ENCODE measurements at places on chromosomes 7 and 10. TPM values are rescaled to one million over a fixed set of nuclear protein-coding genes. Genes with fewer than 3 reads are reported as not detected.

GRCh38 chr7:104541897-104542296 is 213.5 kb downstream of the LHFPL3 start:
- no peak overlapping the region for H3K4me3 ChIP-seq
- no peak for DNase-seq
- no peaks in the 10 kb centered on the region for H3K4me1 ChIP-seq
- no peaks in the 10 kb centered on the region for H3K36me3 ChIP-seq
- H3K27me3 ChIP-seq: no peaks in the 10 kb centered on the region
- H3K27ac ChIP-seq: no peak overlapping the region

- H3K27ac ChIP-seq: peak overlapping the region; percentile 80
- H3K36me3 ChIP-seq: peaks cover 11% of the 10 kb centered on the region
- H3K27me3 ChIP-seq: no peaks in the 10 kb centered on the region
- H3K4me3 ChIP-seq: no peak overlapping the region
These were observed 94.0 kb downstream of the NPSR1 start for GRCh38 chr7:34751725-34752643.

- H3K36me3 ChIP-seq: no peaks in the 10 kb centered on the region
- no peak overlapping the region for H3K27ac ChIP-seq
- no peak overlapping the region for H3K4me3 ChIP-seq
- H3K27me3 ChIP-seq: no peaks in the 10 kb centered on the region
- peaks cover 39% of the 10 kb centered on the region for H3K4me1 ChIP-seq
These were observed 15.6 kb downstream of the ARHGAP21 start for GRCh38 chr10:24708081-24708480.

- DNase-seq: no peak
- no peaks in the 10 kb centered on the region for H3K36me3 ChIP-seq
- H3K4me3 ChIP-seq: no peak overlapping the region
- no peaks in the 10 kb centered on the region for H3K4me1 ChIP-seq
- no peak overlapping the region for H3K27ac ChIP-seq
These were observed 157.8 kb downstream of the DNAJB6 start for GRCh38 chr7:157494506-157495176.

GRCh38 chr10:8183241-8183704 is 128.8 kb downstream of the GATA3 start:
- H3K27me3 ChIP-seq: no peaks in the 10 kb centered on the region
- H3K4me1 ChIP-seq: peaks cover 9% of the 10 kb centered on the region
- H3K4me3 ChIP-seq: no peak overlapping the region
- DNase-seq: no peak
- H3K36me3 ChIP-seq: no peaks in the 10 kb centered on the region

DNA sequence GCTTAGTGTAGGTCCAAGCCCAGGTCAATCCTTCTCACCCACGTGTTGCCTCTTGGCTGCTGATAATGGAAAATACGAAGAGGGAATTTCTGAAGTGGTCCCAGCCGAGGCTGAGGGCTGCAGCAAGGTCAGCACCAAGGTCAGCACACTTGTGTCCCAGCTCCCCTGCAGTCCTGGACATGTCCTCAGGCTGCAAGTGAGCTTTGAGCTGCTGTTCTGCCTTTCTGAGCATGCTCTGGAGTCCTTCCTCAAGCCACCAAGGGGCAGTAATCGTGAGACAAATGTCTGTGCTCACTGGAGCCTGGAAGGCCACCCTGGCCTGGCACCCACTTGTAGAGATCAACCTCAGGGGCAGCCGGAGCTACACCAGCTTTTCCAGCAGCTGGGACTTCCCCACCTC is 28.3 kb downstream of the DRGX start:
- H3K4me3 ChIP-seq: no peak overlapping the region
- H3K4me1 ChIP-seq: peaks cover 15% of the 10 kb centered on the region
- H3K27ac ChIP-seq: no peak overlapping the region
- 0 out of 3 replicates have a peak, but pooled peaks cover 3% of the 10 kb centered on the region for H3K27me3 ChIP-seq
- peak; percentile 11 for DNase-seq
- H3K36me3 ChIP-seq: no peaks in the 10 kb centered on the region

DNA sequence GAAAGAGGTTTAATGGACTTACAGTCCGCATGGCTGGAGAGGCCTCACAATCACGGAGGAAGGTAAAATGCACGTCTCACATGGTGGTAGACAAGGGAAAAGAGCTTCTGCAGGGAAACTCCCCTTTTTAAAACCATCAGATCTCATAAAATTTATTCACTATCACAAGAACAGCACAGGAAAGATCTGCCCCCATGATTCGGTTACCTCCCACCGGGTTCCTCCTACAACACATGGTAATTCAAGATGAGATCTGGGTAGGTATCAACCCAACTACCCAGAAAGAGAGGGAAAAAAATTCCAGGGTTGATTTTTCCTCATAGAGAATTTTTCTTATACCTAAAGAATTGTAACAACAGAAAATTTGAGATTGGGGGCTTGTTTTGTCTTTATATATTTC is 13.9 kb downstream of the RAPGEF5 start:
- H3K27ac ChIP-seq: no peak overlapping the region
- DNase-seq: no peak
- peaks cover 25% of the 10 kb centered on the region for H3K36me3 ChIP-seq

GRCh38 chr10:36188080-36188453 is 546.0 kb upstream of the FZD8 start:
- no peak overlapping the region for H3K27ac ChIP-seq
- no peaks in the 10 kb centered on the region for H3K4me1 ChIP-seq
- DNase-seq: no peak
- H3K27me3 ChIP-seq: no peaks in the 10 kb centered on the region

DNA sequence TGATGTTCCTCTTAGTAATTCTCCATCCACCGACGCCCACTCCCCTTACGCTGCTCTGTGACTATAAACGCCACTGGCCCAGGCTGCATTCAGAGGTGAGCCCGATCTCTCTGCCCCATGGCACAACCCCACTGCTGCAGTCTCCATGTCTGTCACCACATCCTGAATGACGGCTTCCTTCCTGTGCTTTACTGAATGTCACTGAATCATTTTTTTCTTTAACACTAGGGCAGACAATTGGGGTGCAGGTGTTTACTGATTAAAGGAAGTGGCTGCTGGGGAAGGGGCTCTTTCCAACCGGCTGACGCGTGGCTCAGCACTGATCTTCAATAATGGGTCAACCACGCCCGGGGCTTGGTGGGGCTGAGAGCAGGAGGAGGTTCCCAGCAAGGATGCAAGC is 208.3 kb downstream of the USP6NL start:
- peaks cover 21% of the 10 kb centered on the region for H3K27me3 ChIP-seq
- H3K36me3 ChIP-seq: no peaks in the 10 kb centered on the region
- DNase-seq: no peak
- H3K27ac ChIP-seq: no peak overlapping the region
- no peaks in the 10 kb centered on the region for H3K4me1 ChIP-seq
- no peak overlapping the region for H3K4me3 ChIP-seq

GRCh38 chr7:121957626-121958025 is 84.7 kb downstream of the PTPRZ1 start:
- H3K4me3 ChIP-seq: no peak overlapping the region
- no peaks in the 10 kb centered on the region for H3K27me3 ChIP-seq
- H3K27ac ChIP-seq: no peak overlapping the region
- DNase-seq: no peak
- H3K36me3 ChIP-seq: no peaks in the 10 kb centered on the region

DNA sequence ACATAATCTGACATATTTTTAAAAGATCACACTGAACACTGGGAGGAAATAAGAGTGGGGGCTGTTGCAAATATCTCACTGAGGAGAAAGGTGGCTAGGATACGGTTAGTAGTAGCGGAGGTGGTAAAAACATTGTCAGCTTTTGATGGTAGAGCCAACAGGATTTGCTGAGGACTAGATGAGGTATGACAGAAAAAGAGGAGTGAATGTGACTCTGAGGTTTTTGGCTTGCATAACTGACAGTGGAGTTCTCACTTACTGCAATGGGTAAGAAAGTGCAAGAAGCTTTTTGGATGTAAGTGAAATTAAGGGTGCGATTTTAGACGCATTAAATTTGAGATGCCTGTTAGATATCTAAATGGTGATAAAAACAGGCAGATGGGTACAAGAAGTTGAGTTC is 102.0 kb upstream of the MBL2 start:
- H3K4me3 ChIP-seq: no peak overlapping the region
- no peak overlapping the region for H3K27ac ChIP-seq
- H3K4me1 ChIP-seq: no peaks in the 10 kb centered on the region
- H3K27me3 ChIP-seq: no peaks in the 10 kb centered on the region
- DNase-seq: no peak

DNA sequence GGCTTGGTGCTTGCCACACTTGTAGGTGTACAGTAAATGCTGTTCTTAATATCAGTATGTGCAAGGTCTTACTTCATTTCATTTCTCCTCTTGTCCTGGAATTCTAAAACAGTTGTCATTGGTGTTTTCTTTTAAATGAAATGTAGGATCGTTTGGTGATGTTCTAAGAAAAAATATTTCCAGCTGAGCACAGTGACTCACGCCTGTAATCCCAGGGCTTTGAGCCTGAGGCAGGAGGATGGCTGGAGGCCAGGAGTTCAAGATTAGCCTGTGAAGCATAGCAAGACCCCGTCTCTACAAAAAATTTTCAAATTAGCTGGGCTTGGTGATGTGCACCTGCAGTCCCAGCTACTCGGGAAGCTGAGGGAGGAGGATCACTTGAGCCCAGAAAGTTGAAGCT is 32.6 kb upstream of the ELN start:
- H3K27ac ChIP-seq: no peak overlapping the region
- no peak overlapping the region for H3K4me3 ChIP-seq
- H3K27me3 ChIP-seq: no peaks in the 10 kb centered on the region
- H3K4me1 ChIP-seq: no peaks in the 10 kb centered on the region
- H3K36me3 ChIP-seq: no peaks in the 10 kb centered on the region
- DNase-seq: no peak

DNA sequence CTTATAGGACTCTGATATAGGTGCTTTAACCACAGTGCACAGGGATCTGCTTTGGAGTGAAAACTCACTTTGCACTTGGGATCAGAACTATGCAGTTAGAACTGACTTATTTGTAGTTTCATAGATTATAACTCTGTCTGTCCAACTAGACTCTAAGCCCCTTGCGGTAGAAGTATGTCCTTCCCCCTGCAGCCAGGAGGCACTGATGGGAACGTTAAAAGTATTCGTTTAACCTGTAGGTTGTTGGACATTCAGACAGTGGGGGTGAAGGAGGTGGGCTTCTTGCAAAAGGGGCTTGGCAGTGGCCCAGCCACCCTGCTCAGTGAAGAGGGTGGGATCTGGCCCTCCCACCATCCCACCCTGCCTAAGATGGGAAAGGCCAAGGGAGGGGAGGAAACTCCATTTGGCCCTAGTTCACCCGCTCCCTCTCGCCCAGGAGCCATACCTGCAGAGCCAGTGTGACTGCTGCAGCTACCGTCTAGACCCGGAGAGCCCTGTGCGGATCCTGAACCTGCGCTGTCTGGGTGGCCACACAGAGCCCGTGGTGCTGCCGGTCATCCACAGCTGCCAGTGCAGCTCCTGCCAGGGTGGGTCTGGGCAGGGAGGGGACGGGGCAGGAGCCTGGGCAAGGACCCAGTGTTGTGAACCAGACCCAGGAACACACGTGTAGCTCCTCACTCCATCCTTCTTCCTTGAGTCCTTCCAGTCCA is 5.7 kb upstream of the ZNF862 start:
- no peak overlapping the region for H3K4me3 ChIP-seq
- no peak for DNase-seq
- no peaks in the 10 kb centered on the region for H3K36me3 ChIP-seq
- H3K27ac ChIP-seq: no peak overlapping the region

Gene ZCWPW1
- 2.5 TPM for total RNA-seq

Gene TLX1
- total RNA-seq: 0.07 TPM

Gene CPA2
- not detected for total RNA-seq

Gene DPP6
- total RNA-seq: not detected

Gene PIP
- not detected for total RNA-seq

Gene ARHGEF5
- 1.3 TPM for total RNA-seq

Gene INMT
- total RNA-seq: not detected
